ENCODE measurements at places on chromosomes 4 and X.

- no peak for DNase-seq
Observed at GRCh38 chr4:135144498-135144897, 942.9 kb upstream of the PABPC4L start.

- no peak for DNase-seq
Observed at GRCh38 chr4:59127006-59127405, 2016.8 kb upstream of the IGFBP7 start.

DNA sequence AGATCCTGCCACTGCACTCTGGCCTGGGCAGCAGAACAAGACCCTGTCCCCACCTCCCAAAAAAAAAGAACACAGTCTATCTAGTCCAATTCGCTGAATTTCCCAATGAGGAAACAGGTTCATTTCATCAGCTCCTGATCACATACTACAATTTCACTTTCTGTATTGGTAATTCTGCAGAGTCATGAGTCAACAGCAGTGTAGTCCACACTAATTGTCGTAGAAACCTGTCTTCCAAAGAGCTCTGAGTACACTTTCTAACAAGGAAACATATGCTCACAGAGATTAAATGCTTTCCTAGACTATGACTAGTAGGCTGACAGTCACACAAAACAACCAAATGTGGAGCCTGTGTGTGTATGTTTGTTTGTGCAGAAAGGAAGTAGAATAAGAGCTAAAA lies 91.9 kb downstream of the GPC4 start:
- DNase-seq = no peak

- DNase-seq = peak; percentile 68
Observed at GRCh38 chr4:33060674-33061542, 2340.7 kb downstream of the PCDH7 start.

DNA sequence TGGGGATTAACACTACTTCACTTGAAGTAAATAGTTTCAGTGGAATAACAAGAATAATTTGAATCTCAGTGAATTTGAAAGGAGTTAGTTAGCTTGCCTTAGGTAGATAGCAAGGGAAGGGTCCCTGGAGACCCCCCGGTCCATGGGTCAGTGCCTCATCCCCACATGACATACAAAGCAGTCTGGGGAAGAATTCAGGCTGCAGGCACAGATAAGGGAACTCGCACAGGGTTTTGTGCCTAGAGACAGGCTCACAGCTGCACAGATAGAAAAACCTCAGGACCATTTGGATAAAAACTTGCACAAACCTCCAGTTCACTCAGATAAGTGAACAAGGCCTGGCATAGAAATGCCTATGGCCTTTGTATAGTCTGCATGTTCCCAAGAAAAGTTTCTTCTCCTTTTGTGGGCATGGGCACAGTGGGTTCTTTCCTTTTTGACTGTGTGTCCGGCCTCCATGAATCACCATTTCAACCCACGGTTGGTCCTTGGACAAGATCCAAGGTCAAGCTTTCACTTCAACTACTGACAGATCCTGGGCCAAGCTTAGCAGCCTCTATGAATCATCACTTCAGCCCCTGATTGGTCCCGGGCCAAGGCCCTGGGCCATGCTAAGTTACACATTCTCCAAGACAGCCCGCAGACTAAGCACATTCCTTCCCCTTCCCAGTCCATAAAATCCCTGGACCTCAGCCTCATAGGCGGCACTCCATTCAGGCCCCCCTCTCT lies 108.3 kb upstream of the KLHL4 start:
- DNase-seq = no peak

- no peak for DNase-seq
Observed at GRCh38 chr4:73709451-73710033, 30.8 kb upstream of the CXCL8 start.

DNA sequence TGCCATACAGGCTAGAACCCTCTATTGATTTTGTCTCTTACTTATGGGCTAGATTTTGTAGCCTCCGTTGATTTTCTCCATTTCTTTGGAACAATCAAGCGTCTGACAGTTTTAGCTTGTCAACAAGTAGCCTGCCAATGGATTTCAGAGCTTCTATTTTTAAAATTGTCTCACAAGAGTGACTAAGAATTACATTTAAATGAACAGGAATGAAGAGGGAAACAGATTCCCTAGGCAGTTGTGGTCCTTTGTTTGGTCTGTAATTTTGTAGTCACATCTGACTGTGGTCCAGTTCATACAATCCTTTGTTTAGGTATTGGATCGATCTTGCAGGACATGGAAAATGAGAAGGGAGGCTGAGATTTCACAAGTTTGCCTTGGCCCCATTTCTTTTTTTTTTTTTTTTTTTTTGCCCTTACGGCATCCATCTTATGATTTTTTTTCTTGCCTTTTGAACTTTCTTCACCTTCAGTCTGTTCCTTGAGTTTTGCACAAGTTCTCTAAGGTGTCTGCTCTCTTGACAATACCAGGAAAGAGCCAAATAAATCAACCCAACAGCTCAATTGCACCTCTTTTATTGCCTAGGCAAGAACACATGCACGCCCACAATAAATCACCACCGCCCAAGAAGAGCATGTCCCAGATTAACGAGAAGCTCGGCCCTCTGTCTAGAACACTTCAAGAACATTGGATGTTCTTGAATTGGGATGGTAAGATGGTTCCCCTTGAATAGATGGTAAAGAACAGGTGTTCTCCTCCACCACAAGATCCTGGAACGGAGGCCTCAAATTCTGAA lies 86.5 kb upstream of the EGFL6 start:
- DNase-seq = no peak

- peak; percentile 61 for DNase-seq
Observed at GRCh38 chr4:6916587-6917460, 7.2 kb downstream of the TBC1D14 start.

DNA sequence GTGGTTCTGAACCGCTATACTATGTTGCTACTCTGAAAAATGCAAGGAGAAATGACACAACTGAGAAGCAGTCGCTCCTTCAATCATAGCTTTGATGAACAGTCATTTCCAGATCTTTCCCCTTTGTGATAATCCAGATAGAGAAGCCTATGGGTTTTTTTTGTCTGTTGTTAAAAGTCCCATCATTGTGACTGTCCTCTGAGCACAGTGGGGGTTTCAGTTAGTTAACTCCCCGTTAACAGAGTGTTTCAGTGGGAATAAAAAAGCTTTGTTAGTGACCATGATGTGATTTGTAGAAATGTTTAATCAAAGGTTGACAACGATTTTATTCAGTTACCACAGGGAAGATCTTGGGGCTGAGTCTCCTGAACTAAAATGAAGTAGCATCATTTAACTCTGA lies 176.2 kb upstream of the MAOA start:
- no peak for DNase-seq

- DNase-seq = no peak
Observed at GRCh38 chr4:184851200-184851541, 25.4 kb upstream of the ACSL1 start.

GRCh38 chr4:174600391-174600790 lies 78.1 kb upstream of the HPGD start:
- DNase-seq = no peak

DNA sequence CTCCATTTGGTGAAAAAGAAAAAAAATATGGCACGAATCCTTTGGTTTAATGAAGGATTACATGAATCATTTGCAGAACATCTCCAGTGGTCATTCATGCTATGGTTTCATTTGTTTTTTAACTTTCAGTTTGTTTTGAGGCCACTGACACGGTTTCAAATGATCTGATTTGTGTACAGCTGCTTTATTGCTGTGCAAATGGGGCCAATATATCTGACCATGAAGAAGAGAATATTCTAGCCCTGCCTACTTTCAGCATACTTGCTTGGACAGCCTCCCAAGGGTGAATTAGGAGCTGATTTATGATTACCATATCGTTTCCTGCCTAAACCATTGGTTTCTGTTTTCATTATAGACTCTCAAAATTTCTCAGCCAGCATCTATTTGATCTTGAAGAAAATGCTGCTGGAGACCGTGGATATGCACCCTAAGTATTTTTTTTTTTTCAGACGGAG lies 30.7 kb downstream of the SPARCL1 start:
- DNase-seq = peak; percentile 33
